ENCODE measurements at places on chromosomes 4 and X. TPM values are rescaled to one million over a fixed set of nuclear protein-coding genes. Genes with fewer than 3 reads are reported as not detected.
A peak's percentile ranks its signal among the peaks of the same experiment; 100 is the strongest.

PSAPL1 gene
- total RNA-seq = not detected

INTU gene
- 6.4 TPM for total RNA-seq

FAM149A gene
- not detected for total RNA-seq

SPANXN4 gene
- not detected for total RNA-seq

PWWP3B gene
- not detected for total RNA-seq

PDCL2 gene
- total RNA-seq = not detected

ZNF185 gene
- total RNA-seq = 1.1 TPM

TLR1 gene
- not detected for total RNA-seq

MAGEE2 gene
- total RNA-seq = not detected

FREM3 gene
- not detected for total RNA-seq

DNA sequence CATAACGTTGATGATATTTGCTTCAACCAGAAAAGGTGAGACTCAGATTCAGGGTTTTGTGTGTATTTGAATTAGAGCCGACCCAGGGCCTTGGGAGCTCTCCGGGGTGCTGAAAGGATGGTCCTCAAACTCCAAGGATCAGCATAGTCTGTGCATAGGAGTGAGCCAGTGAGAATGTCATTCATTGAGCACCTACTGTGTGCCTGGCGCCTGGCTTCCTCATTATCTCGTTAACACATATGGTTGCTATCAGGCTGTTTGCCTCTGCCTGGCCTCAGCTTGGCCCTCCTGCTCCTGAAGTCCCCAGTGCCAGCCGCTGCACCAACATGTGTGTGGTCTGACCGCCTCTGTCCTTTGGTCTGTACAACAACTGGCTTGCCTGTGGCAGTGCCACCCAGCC lies 25.1 kb upstream of the JAKMIP1 start:
- DNase-seq = peak; percentile 1

DNA sequence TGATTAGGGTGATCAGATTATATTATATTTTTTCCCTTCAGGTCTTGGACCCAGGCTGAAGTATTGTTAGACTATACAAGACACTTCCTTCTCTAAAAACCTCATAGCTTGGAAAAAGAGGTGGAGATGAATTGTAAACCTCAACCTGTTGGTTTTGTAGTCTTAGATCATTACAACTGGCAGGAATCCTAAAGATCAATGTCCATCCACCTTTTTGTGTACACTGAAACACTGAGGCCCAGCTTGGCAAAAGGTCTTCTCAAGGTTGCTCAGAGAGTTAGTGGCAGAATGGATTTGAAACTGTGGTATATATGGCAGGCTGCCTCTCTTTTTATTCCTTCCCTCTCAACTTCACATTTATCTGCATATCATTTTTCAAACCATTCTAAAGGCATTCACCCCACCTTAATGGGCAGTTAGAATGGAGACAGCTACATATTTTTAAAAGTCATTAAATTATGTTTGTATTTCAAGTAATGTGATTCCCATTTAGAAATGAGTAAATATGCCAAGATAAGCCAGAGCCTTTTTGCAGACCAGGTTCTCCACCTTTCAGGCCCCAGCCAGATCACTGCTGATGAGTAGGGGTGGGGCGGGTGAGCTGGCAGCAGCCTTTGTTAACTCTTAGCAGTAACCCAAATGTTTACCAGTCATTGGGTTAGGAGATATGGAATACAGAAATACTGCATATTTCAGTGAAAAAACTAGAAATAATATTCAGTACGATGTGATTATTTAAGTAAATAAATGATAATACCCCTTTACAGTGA lies 243.2 kb upstream of the F9 start:
- no peak for DNase-seq

- DNase-seq = no peak
Observed at GRCh38 chr4:6988016-6988715, 55.0 kb upstream of the TADA2B start.

DNA sequence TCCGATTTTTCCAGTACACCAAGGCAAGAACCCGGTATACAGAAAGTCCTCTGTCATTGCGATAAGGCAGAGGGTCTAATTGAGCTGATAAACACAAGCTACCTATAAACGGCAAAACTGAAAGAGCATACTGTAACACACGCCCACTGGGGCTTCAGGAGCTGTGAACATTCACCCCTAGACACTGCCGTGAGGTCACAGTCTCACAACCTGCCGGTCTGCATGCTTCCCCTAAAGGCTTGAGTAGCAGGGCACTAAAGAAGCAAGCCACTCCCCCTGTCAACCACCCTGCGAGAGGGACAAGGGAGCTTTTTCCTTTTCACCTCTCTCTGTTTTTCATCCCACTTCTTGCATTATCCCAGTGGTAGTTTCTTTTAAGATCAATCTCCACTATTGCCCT lies 22.4 kb upstream of the F9 start:
- no peak for DNase-seq

GRCh38 chr4:42152507-42153504 lies at the start of gene BEND4:
Gene BEND4, minus strand, starts transcription at chr4:42152655. Its CDS starts 512 bp downstream, at chr4:42152143.
- no peak for DNase-seq

DNA sequence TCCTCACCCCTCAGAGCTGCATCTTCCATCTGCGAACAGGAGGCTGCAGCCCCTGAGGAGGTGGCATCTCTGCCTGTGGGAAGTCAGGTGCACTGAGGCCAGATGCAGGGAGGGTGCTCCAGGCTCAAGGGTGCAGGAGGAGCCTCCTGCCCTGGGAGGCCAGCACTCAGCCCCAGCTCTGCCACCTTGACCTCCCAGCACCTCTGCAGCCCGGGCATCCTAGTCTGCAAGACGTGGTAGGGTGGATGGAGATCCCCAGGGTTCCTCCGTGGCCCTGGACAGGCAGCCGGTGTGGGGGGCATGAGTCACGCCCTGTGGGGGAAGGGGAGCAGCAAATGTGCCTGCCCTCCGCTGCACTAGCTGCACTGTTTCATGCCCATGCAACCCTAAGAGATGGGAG lies 64.7 kb downstream of the TRMT44 start:
- no peak for DNase-seq

DNA sequence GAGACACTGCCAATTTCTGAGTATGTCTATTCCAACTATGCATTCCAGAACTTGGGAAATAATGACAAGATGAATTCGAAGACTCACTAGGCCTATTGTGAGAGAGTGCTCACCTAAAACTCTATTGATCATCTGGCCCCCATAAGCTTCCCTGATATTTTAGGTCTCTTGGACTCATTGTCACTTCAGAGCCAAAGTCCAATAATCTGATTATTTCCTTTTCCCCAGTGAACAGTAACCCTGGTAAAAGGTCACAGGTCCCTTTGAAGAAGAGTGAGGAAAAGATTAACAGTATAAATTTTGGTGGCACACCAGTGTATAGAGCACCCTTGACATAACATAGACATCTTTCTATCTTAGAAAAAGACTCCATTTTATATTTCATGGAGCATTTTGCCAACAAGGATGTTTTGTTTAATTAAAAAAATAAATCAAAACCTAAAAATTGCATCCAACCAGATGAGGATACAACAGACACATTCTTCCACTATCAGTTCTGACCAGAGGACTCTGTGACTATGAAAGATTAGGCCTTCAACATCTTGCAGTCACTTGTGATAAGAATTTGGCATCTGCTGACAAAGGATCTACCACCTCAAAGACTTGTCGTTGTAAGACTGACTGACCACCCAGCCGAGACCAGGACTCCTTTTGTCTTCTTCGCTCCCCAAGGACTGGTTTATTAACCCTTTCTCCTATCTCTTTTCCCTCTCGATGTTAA lies 191.9 kb downstream of the MAB21L2 start:
- DNase-seq = no peak

- no peak for DNase-seq
Observed at GRCh38 chr4:147582386-147583060, 34.7 kb upstream of the TMEM184C start.

DNA sequence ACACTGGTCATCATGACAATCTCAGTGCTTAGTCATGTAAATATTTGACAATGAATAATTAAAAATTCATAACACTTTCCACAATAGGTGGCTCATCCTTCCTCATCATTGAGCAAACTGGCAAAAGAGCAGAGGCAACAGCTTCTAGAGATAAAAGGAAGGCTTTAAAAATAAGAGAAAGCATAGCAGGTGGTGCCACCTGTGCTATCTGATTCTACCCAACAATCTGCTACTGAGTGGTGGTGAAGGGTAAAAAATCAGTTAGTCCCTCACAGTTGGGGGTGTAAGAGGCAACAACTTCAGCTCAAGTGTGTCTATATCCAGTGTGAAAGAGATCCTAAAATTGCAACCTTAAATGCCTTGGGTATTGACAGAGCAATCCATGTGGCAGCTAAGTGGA lies 280.1 kb upstream of the PPARGC1A start:
- DNase-seq = no peak

GRCh38 chr4:115865736-115866135 lies 752.3 kb upstream of the NDST4 start:
- DNase-seq = no peak

- DNase-seq = no peak
Observed at GRCh38 chrX:77561372-77561771, 114.2 kb downstream of the FGF16 start.
